Tongue (tissue), 3 donors: ENCODE measurements at places on chromosomes 5 and 9. TPM values are rescaled to one million over a fixed set of nuclear protein-coding genes. Genes with fewer than 3 reads are reported as not detected.

GRCh38 chr9:136931611-136932130, 12.9 kb downstream of the FBXW5 start:
- DNase-seq: no peak

DPP7 gene
- total RNA-seq: 22.8 TPM

- DNase-seq: peak; percentile 71
Observed at GRCh38 chr5:147558826-147559225, 49.0 kb upstream of the DPYSL3 start.

- DNase-seq: no peak
Observed at GRCh38 chr5:85760519-85760918, 857.2 kb upstream of the COX7C start.

DNA sequence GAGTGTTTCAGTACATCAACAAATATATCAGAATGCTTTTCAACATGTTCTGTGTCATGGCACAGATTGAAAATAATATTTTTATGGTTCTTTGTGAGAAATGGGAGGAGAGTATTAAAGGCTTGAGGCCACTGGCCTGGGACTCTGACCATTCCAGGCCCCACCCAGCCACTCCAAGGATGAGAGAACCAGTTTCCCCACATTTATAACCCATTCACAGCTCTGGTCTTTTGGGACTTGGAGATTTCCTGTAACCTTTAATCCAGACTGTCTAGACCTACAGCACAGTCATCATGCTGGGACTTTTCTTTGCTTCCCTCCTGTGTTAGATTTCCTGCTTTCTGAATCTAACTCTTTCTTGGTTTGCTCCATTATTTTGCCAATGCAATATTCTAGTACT, 389.6 kb downstream of the KIAA0825 start:
- no peak for DNase-seq

DNA sequence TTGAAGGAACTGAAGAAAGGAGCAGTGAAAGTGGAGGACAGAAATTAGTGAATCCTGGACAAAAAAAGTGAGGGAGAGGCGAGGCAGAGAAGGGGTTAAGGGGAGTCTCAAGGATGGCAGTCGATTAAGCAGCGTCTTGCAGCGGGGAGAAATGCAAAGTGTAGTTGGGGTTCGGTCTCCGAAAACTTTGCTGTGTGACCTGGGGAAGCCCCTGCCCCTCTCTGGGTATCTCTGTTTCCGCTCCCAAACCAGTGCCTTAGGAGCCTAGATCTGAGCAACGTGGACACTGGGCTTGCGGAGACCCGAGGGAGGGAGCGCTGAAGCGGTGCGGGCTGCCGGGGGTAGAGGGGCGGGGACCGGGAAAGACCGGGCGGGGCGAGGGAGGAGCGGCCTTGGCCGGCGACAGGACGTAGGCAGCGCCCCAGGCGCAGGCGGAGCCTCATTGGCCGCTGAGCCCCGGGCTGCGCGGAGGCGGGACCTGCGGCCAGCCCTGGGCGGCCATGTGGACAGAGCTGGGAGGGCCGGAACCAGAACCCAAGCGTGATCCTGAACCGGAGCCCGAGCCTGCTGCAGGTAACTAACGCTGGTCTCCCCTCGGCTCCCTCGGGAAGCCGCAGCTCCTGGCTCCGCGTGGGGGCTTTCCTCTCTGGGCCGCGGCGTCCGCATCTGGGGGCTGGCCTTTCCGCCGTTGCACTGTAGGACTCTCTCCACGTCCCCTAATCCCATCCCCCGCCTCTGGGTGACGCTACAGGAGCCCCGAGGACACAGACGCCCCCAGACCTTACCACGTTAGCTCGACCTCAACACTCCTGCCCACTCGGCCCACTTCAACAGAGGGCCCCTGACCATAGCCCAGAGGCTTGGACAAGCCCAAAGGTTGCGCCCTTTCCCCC, at the start of gene ALDH1B1:
Gene ALDH1B1, plus strand, starts transcription at position 468 of the 893 bp plus-strand sequence. CDS start 3,047 bp downstream, outside the sequence.
- peak; percentile 92 for DNase-seq

- DNase-seq: no peak
Observed at GRCh38 chr5:53071738-53072137, 37.8 kb downstream of the MOCS2 start.

ARHGEF37 gene
- total RNA-seq: 5.5 TPM
